ENCODE measurements at places on chromosomes 5 and 9.

- no peak for DNase-seq
Measured at GRCh38 chr5:80150731-80151130, 105.1 kb downstream of the SERINC5 start.

DNA sequence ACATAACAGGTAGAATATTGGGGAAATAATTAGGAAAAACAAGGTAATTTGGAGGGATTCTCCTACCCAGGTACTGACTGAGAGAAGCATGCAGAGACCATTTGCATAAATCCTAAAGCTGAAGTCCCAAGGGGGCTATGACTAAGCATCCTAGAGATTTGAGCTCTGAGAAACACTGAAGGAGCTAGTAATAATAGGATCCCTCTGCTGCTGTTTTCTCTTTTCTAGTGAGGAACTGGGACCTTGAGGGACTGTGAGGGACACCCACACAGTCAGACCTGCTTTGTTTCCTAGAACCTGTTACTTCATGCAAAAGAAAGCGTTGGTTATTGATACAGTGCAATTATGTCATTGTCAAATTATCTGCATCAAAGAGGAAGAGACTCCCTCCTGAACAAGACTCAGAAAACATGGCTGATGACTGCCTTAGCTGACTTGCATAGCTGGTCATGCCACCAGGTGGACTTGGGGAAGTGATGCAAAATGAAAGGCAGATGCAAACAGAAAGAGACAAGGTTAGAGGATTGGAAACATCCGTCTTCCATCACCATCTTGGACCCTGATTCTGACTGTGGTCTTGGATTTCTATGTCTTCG is 335.4 kb downstream of the NTRK2 start:
- no peak for DNase-seq

DNA sequence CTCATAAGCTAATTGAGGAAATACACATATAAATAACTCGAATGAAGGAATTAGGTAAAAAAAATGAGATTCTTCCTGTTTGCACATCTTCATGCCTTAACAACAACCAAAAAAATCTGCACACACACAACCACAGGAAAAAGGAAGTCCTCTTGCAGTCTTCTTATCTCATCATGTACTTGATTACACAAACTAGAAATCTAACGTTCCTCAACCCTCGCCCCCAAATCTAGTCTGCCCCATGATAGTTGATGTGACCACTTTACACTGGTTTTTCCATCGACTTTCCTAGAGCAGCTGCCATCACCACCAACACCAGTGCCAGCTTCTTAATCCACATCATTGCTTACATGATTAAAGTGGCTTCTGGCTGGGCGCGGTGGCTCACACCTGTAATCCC is 31.2 kb upstream of the RNU6ATAC start:
- no peak for DNase-seq

DNA sequence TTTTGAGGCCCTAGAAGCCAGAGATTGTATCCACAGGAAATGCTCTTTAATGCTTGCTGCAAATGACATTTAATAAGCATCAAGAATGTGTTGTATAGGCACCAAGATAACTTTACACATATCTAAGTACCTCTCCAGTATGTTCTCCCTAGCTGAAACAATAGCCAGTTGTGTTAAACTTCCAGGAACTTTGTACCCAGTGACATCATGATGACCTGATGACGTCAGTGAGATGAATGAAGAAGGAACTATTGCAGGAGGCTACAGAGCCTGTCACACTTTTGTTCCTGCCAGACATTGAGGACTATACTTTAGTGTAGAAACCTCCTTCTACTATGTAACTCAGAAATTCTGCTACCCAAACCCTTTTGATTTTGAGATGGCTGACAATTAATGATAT is 129.8 kb downstream of the CD180 start:
- no peak for DNase-seq

DNA sequence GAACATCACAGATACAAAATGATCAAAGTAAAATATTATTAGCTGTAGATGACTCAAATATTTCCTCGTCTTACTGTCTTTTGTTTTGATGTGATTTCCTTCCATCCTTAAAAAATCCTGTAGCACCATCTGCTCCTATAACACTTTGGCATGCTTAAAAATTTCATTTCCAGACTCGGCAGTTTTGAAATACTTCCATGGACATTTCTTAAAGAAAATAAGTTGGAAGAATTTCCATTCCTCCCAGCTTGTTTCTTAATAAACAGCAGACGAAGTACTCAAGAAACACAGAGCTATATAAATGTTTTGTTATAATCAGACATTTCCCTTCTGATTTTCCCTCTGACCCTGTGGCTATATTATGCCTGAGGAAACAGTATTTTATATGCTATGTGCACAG is 41.2 kb upstream of the SVEP1 start:
- DNase-seq = no peak

DNA sequence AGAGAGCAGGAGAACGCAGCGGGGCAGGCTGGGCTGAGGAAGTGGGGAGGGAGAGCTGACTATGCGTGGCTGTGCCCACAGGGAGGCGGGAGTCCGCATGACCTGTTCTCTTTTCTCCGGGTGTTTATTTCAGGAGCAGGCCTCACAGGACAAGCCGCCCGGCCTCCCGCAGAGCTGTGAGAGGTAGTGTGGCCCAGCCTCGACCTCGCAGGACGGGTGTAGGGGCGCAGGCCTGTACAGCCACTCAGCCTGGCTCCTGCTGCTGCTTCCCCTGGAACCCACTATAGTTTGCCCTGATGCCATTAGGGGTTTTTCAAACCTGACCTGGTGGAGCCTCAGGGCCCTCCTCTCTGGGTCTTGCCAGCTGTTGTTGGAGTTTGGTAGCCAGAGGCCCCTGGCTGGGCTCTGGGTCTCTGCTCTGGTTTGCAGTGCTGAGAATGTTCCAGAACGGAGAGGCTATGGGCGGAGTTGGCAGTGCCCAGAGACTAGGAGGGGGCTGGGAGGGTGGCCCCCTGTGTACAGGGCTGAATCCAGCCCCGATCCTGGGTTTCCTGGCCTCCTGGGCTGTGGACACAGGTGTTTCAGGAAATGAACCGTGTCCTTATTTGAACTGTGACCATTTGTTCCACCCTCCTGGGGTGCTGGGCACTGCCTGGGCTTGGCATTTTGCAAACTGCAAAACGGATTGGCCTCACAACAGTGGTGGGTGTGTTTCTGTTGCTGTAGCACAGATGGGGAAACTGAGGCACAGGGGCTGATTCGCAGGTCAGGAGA is 78.8 kb downstream of the WNK2 start:
- DNase-seq = no peak

GRCh38 chr9:87944682-87945081 is 26.9 kb downstream of the SPATA31C1 start:
- no peak for DNase-seq

GRCh38 chr5:20445326-20445860 is 457.4 kb upstream of the CDH18 start:
- no peak for DNase-seq

DNA sequence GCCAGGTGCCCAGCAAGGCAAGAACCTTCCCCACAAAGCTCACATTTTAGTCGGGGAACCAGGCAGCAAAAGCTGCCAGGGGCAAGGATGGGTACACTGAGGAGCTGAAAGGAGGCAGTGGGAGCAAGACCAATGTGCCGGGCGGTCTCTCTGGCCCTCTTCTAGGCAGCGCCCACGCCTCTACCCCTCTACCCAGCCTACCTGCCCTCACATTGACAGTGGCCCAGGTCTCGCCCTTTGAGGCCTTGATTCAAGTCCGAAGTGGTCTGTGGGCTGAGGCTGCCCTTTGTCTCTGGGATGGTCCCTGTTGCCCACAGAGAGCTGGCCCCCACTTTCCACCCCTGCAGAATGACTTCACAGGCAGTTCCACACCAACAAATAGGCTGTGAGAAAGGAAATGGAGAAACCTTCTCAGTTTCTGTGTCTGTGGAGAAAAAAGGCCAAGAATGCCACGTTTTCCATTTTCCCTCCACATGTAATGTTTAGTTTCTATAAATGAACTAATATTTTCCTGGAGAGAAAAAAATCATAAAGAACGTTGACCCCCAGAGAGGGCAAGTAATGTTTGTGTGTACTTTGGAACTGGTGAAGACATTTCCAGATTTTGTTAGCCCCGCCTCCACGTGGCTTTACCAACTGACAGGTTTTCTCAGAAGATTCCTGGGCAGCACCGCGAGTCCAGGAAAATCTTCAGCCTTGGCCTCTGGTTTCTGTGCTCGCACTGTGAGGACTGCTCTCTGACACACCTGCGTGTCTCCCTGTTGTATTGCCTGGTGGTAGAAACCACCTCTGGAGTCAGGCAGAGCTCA is 57.4 kb upstream of the ANGPTL2 start:
- no peak for DNase-seq

GRCh38 chr5:102590467-102590866 is 91.7 kb upstream of the SLCO6A1 start:
- no peak for DNase-seq

- no peak for DNase-seq
Measured at GRCh38 chr5:90355635-90356034, 53.9 kb downstream of the CETN3 start.

DNA sequence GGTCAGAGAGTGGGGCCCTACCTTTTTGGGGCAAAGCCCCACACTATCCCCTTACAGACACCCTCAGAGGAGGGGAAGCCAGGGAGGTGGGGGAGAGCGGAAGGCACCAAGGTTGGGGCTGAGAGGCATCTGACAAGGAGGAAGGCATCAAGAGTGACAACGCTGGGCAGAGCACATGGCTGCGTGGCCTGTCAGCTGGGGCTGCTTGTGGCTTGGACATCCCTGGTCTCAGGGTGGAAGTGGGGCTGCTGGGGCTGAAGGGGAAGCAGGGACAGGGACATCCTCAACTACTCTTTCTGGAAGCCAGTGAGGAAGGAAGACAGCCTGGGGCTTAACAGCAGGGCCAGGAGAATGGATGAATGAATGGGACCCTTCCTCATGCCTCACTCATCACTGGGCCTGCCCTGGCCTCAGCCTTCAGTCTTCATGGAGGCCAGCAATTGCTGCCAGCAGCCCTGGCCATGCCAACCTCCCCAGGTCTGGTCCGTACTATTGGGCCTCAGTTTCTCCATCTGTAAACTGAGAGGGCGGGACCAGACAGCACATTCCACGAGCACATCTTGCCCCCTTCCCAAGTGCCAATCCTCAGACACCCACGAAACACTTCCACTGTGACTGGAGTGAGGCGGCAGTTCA is 993 bp upstream of the RALGDS start:
- DNase-seq = no peak

GRCh38 chr9:107105784-107106183 is 177.3 kb upstream of the RAD23B start:
- DNase-seq = no peak

DNA sequence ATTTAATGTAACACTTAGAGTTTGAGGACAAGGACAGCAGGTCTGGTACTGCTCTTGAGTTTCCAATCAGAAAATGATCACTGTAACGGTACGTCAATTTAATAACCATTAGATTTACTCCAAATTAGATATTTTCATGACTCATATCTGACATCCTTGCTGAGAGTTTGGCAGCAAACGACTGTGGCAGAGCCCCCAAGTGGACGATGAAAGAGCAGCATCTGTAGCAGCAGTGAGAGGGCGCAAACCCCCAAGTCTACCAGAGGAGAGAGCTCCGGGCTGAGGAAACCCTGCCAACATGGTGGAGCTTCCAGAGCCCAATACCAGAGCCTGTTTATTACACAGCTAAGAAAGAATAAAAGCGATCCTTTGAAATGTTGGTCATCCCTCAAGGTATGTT is 73.2 kb upstream of the EPB41L4A start:
- DNase-seq = peak; percentile 38

GRCh38 chr5:133397990-133398645 is 214.2 kb downstream of the FSTL4 start:
- no peak for DNase-seq
